ENCODE measurements at places on chromosomes 3 and 15. TPM values are rescaled to one million over a fixed set of nuclear protein-coding genes. Genes with fewer than 3 reads are reported as not detected.

- no peaks in the 10 kb centered on the region for H3K27me3 ChIP-seq
- H3K4me3 ChIP-seq = no peak overlapping the region
- no peaks in the 10 kb centered on the region for H3K36me3 ChIP-seq
- DNase-seq = no peak
- no peak overlapping the region for H3K27ac ChIP-seq
Measured at GRCh38 chr3:126151562-126152302, 28.7 kb downstream of the ALDH1L1 start.

Gene C2CD4A
- total RNA-seq = 0.19 TPM

DNA sequence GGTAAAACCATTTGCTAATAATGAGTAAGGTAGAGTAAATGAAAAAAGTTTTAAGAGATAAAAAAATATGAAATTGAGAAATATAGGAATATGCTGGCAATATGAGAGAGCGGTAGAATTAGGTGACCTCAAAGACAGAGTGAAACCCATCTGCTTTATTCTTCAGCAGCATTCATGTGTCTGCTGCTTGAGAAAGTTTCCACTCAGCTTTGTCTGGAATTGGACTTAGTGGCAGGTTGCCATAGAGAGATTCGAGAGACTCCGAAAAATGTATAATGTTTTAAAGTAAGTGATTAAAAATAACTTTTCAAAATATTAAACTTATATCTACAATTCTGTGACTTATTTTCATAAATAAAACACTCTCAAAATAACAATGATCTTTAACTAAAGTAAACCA, 5.0 kb downstream of the SUCNR1 start:
- peaks cover 3% of the 10 kb centered on the region for H3K4me1 ChIP-seq
- no peaks in the 10 kb centered on the region for H3K36me3 ChIP-seq
- H3K4me3 ChIP-seq = no peak overlapping the region
- no peak for DNase-seq

DNA sequence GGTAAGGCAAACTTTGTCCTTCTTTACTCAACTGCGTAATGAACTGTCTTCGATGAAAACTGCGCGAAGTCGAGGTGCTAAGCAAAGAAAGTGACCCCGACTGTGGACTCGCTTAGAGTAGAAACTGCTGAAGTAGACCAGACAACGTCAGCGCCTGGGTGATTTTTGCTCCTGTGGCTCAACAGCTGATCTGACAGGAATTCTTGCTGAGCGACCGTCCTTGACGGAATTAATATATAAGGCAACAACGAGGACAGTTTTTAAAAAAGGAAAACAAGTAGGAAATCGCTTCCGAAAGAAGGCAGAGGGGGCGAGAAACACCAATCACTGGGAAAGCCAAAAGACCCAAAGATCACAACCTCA, 541 bp downstream of the RPS27L start:
- no peaks in the 10 kb centered on the region for H3K4me1 ChIP-seq
- peaks cover 1% of the 10 kb centered on the region for H3K27me3 ChIP-seq
- DNase-seq = peak; percentile 57
- H3K36me3 ChIP-seq = no peaks in the 10 kb centered on the region
- H3K4me3 ChIP-seq = peak overlapping the region; percentile 42

Gene UROC1
- not detected for total RNA-seq

- no peaks in the 10 kb centered on the region for H3K36me3 ChIP-seq
- no peak for DNase-seq
- H3K27me3 ChIP-seq = no peaks in the 10 kb centered on the region
- H3K4me3 ChIP-seq = no peak overlapping the region
Measured at GRCh38 chr3:194950906-194951628, 265.4 kb downstream of the FAM43A start.

- H3K4me1 ChIP-seq = peaks cover 2% of the 10 kb centered on the region
- no peak overlapping the region for H3K27ac ChIP-seq
- DNase-seq = no peak
- no peaks in the 10 kb centered on the region for H3K27me3 ChIP-seq
- no peaks in the 10 kb centered on the region for H3K36me3 ChIP-seq
Measured at GRCh38 chr3:122994954-122995353, 32.6 kb downstream of the SEMA5B start.

DNA sequence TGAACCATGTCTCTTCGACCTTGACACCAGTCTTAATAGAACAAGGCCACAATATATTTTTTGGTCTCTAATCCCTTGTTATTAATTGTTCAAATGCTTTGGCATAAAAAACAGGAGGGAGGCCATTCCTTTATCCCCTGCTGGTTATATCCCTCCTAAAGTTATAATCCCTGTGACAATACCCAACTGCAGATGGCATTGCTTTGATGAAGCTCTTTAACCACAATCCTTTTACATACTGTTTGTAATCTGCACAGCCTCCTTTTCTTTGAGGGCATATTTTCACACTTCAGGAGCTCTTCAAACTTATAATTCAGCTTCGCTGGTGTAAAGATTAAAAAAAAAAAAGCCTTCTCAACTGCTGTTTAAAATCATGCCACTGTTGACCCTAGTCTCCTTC, 919.0 kb downstream of the EPHA3 start:
- no peak overlapping the region for H3K4me3 ChIP-seq
- H3K27me3 ChIP-seq = no peaks in the 10 kb centered on the region
- no peak overlapping the region for H3K27ac ChIP-seq

Gene B3GALNT1
- total RNA-seq = 11.8 TPM

DNA sequence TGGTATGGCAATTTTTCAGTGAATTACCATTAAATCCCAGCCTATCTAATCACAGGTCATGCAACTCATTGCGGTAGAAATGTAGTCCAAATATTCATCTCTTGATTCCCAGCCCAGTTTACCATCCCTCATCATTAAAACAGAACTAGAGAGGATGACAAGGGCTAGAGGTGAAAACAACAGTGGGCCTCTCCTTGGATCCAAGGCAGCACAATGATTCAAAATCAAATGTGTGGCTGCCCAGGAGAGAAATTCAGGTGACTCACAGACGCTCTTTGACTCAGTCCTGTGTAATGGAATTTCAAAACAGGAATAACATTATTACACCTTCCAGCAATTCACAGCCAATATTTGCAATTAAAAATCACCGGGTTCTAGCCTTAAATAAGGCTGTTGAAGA, 246.5 kb downstream of the TBL1XR1 start:
- peaks cover 7% of the 10 kb centered on the region for H3K4me1 ChIP-seq
- no peak overlapping the region for H3K4me3 ChIP-seq
- no peaks in the 10 kb centered on the region for H3K27me3 ChIP-seq
- no peak for DNase-seq
- peak overlapping the region; percentile 33 for H3K27ac ChIP-seq

Gene PP2D1
- not detected for total RNA-seq

DNA sequence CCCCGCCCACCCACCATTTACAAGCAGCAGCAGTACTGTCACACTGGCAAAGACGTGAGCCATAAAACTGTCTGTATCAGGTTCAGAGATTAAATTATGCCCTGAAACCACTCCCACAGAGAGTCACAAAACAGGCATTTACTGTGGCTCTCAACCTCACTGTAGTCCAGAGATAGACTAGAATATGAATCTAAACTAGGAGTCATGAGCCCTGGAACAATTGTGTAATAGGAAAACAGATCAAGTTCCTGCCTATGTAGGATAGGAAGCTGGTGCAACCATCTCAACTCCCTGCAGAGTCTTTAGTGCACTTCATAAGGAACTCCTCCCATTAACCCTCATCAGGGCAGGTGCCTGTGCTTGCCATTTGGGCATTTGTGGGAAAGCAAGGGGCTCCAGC, 61.7 kb downstream of the FAM227B start:
- no peak overlapping the region for H3K27ac ChIP-seq
- H3K27me3 ChIP-seq = no peaks in the 10 kb centered on the region
- DNase-seq = no peak
- H3K4me3 ChIP-seq = no peak overlapping the region
- H3K4me1 ChIP-seq = no peaks in the 10 kb centered on the region

GRCh38 chr3:54180921-54181320, 58.6 kb downstream of the CACNA2D3 start:
- H3K4me1 ChIP-seq = no peaks in the 10 kb centered on the region
- DNase-seq = no peak
- no peaks in the 10 kb centered on the region for H3K27me3 ChIP-seq
- no peak overlapping the region for H3K4me3 ChIP-seq

- H3K27ac ChIP-seq = no peak overlapping the region
- no peaks in the 10 kb centered on the region for H3K27me3 ChIP-seq
- H3K4me3 ChIP-seq = no peak overlapping the region
- H3K4me1 ChIP-seq = no peaks in the 10 kb centered on the region
- DNase-seq = no peak
Measured at GRCh38 chr3:196619223-196619622, 20.3 kb upstream of the NRROS start.

DNA sequence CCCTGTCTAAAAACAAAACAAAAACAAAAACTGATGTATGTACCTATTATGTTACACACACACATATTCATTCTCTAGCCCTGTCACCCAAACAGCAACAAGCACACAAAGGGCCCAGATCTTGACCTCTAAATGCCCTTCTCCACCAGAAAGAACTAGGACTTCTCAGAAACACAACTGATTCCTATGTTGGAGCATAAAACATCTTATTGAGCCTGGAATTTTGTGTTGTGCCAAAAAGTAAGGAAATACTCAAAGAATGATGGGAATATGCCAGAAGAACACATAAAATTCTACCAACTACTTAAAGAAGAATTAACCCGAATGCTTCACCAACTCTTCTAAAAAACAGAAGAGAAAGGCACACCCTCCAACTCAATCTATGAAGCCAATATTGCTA, 66.7 kb upstream of the OCA2 start:
- H3K27me3 ChIP-seq = no peaks in the 10 kb centered on the region
- H3K4me1 ChIP-seq = peaks cover 3% of the 10 kb centered on the region
- H3K4me3 ChIP-seq = no peak overlapping the region
- no peak for DNase-seq
- peaks cover 9% of the 10 kb centered on the region for H3K36me3 ChIP-seq
- peak overlapping the region; percentile 48 for H3K27ac ChIP-seq

- peaks cover 2% of the 10 kb centered on the region for H3K27me3 ChIP-seq
- no peaks in the 10 kb centered on the region for H3K4me1 ChIP-seq
- H3K4me3 ChIP-seq = no peak overlapping the region
- DNase-seq = no peak
- H3K27ac ChIP-seq = no peak overlapping the region
Measured at GRCh38 chr3:125632597-125632996, 37.3 kb upstream of the OSBPL11 start.

DNA sequence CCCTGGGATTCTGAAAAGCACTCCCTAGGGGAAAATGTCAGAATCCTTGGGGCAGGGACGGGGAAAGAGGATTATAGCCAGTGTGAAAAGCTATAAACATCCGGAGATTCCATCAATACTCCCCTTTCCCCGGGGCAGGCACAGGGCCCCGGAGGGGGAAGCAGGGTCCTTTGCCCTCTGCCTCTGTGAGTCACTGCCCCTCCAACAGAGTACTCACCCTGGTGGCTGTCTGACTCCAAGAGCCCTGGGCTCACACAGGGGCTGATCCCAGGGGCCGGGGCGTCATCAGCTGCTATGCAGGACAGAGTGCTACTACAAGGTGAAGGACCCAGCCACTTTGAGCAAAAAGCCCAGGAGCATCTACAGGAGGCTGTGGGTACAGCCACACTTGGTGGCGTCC, 133.0 kb upstream of the PRR20G start:
- H3K27ac ChIP-seq = no peak overlapping the region
- no peaks in the 10 kb centered on the region for H3K4me1 ChIP-seq
- no peak overlapping the region for H3K4me3 ChIP-seq
- no peaks in the 10 kb centered on the region for H3K27me3 ChIP-seq
- no peaks in the 10 kb centered on the region for H3K36me3 ChIP-seq
- DNase-seq = no peak

DNA sequence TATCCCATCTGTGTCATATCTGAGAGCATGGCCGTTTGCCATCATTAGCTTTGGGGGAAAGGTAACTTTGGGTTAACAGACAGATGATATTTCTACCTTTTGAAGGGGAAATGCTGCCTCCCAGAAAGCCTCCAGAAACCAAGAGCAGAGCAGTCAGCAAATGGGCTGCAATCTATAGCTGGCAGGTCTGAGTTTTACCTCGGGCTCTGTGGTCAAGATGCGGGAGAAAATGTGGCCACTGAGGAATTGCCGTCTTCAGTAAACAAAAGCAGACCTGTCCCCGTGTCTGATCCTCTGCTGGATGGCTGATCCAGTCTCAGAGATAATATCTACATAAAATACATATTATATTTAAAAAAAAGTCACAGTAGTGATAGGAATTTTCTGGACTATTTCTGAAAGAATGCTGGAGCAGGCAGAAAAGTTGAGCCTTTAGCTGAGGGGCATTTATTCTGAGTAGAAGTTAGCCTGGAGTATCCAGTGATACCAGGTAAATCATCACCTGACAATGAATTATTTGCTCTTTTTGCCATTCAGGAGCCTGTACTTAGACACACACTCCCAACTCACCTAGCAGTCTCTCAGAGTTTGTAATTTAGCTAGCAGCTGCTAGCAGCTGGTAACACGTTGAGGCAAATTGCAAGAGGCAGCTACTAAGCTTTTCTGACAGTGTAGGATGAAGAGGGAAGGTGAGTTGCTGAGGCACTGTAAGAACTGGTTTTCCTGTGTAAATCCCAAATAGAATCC, 285.3 kb upstream of the RARB start:
- H3K27me3 ChIP-seq = no peaks in the 10 kb centered on the region
- no peak overlapping the region for H3K27ac ChIP-seq
- no peak for DNase-seq
- no peaks in the 10 kb centered on the region for H3K36me3 ChIP-seq
- no peaks in the 10 kb centered on the region for H3K4me1 ChIP-seq
- no peak overlapping the region for H3K4me3 ChIP-seq

DNA sequence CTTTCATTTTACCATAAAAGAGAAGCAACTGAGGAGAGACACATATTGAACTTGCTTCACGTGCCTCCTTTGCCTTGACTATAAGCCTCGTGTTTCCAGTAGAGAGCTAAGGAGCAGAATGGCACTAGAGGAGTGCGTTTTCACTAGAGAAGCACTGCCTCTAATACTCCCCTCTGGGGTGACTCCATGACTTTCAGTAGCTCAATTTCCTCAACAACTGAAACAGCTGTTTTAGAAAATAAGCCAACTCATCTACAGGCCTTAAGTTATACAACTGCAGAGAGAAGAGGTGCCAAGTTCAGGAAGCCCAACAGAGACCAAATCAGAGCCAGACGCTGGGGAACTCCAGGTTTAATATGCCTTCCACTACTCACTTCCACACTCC, 1.9 kb downstream of the UBP1 start:
- H3K27me3 ChIP-seq = no peaks in the 10 kb centered on the region
- H3K4me3 ChIP-seq = peak overlapping the region; percentile 55
- H3K4me1 ChIP-seq = peaks cover 4% of the 10 kb centered on the region
- no peak for DNase-seq
- peak overlapping the region; percentile 30 for H3K27ac ChIP-seq

GRCh38 chr15:31740203-31740602, 290.1 kb upstream of the CHRNA7 start:
- H3K27ac ChIP-seq = no peak overlapping the region
- no peaks in the 10 kb centered on the region for H3K4me1 ChIP-seq
- no peaks in the 10 kb centered on the region for H3K36me3 ChIP-seq
- no peak for DNase-seq
- H3K4me3 ChIP-seq = no peak overlapping the region
- H3K27me3 ChIP-seq = no peaks in the 10 kb centered on the region
